ENCODE measurements at places on chromosomes 16 and 17. TPM values are rescaled to one million over a fixed set of nuclear protein-coding genes. Genes with fewer than 3 reads are reported as not detected.

Gene PLD2
- total RNA-seq = 30.1 TPM

Gene ZNF764
- total RNA-seq = 6.3 TPM

Gene DYNC1LI2
- 179 TPM for total RNA-seq

Gene NAGS
- total RNA-seq = 3.5 TPM

Gene MSI2
- 25.3 TPM for total RNA-seq

Gene ZNF207
- total RNA-seq = 91.3 TPM

Gene PLLP
- not detected for total RNA-seq
